ENCODE measurements at places on chromosomes 11 and 22.

DNA sequence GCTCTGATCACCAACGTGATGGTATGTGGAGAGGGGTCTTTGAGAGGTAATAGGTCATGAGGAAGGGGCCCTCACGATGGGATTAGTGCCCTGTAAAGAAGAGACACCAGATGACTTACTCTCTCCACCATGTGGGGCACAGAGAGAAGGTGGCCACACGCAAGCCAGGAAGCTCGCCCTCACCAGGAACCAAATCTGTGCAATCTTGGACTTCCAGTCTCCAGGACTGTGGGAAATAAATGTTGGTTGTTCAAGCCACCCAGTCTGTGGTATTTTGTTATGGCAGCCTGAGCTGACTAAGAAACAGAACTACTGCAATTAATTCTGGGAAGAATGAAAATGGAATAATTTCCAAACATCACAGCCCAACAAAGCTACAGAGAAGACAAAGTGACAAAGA lies 117.5 kb downstream of the SNX19 start:
- DNase-seq: no peak

DNA sequence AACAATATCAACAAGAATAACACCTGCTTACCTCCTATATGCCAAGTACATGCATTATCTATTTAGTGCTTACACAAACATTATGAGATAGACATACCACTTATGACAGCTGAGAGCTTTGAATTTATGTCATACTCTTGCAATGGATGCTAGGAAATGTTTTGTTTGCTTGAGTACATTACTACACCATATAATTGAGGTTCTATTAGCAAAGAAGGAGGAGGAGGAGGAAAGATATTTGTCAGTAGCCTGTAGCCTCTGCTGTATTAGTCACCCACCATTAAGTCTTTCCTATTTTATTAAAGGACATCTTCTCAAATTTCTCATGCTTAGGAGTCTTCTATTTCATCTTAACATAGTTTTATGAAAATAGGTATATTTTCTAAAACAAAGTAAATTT lies 6.4 kb downstream of the ANO5 start:
- DNase-seq: no peak

- DNase-seq: no peak
Observed at GRCh38 chr11:27466363-27466762, 6.2 kb downstream of the LGR4 start.

DNA sequence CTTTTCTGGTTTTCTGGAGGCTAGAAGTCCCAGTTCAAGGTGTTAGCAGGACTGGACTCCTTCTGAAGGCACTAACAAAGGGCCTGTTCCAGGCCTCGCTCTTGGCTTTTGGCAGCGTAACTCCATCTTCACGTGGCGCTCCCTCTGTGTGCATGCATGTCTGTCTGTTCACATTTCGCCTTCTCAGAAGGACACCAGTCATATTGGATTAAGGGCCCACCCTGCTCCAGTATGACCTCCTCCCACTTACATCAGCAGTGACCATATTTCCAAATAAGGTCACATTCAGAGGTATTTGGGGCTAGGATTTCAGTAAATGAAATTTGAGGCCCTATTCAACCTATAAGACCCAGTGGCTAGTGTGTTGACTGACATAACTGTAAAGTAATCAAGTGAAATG lies 20.0 kb downstream of the APLP2 start:
- no peak for DNase-seq

DNA sequence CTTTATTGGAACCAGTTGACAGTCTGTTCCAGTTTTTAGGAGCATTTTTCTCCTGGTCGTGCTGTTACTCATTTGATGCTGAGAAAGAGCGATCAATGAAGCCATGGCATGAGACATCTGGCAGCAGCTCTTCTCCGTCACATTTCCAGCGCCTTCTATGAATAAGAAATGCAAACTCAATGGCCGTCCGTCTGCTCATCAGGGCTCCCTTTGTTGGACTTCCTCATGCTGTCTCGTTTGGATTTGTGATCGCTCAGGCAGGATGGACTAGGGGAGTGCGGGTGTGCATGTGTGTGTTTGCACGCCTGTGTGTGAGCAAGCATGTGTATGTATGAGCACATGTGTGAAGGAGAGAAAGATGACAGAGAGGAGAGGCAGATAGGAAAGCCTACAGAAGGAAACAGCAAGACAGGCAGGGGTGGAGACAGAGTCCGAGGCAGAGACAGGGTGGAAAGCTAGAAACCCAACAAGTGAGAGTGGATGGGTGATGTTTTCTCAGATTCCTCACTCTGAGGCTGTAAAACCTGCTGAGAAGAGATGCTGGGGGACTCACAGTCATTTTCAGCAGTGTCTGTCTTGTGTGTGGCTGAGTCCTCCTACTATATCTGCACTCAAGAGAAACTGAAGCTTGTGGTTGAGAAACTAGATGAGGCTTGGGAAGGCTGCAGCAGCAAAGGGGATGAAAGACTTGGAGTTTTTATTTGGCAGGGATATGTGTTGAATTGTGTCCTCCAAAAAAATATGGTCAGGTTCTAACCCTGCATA lies 56.0 kb upstream of the CLMP start:
- DNase-seq: no peak

DNA sequence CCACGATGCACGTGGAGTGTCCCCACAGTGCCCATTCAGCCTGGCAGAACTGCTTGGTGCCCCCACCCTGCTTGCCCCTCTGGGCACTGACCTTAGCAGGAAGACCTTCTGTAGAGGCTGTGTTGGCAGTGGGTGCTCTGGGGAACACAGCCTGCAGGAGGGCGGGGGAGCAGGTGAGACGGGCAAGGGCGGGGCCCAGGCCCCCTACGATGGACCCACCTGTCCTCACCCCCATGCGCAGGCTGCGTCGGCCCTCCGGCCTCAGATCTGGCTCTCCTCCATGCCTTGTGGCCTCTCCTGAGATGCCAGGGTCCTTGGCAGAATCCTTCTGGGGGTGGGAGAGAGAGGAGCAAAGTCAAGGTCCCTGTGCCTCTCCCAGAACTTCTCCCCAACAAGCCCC lies 10.9 kb downstream of the CDC42BPG start:
- DNase-seq: no peak

DNA sequence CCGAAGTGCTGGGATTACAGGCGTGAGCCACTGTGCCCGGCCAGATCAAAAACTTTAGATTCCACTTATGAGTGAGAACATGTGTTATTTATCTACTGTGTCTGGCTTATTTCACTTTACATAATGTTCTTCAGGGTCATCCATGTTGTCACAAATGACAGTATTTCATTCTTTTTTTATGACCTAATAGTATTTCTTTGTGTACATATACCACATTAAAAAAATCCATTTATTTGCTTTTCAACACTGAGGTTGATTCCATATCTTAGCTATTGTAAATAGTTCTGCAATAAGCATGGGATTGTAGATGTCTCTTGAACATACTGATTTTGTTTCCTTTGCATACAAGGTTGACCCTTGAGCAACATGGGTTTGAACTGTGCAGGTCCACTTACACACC lies 13.2 kb upstream of the SCGB1D1 start:
- no peak for DNase-seq

GRCh38 chr11:131137046-131137445 lies 220.8 kb upstream of the SNX19 start:
- no peak for DNase-seq

- no peak for DNase-seq
Observed at GRCh38 chr11:98036810-98037209, 983.9 kb upstream of the CNTN5 start.

GRCh38 chr22:50213263-50213662 lies 12.5 kb downstream of the SELENOO start:
- no peak for DNase-seq

- DNase-seq: no peak
Observed at GRCh38 chr11:19701421-19701820, 11.2 kb upstream of the NAV2 start.

- no peak for DNase-seq
Observed at GRCh38 chr22:36486619-36487384, 5.4 kb upstream of the TXN2 start.

DNA sequence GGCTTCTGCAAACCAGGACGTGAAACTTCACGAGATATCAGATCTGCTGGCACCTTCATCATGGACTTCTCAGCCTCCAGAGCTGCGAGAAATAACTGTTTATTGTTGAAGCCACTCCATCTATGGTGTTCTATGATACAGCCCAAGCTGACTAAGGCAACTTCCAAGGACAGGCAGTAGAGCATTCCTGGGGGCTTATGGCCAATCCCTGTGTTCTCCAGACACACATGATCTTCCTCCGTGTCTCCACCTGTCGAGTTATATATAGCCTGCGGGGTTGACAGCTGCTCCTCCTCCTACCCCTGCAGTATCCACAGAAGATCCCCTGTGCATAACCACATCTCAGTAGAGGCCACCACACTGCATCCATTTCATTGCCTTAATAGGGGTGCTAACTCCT lies 11.0 kb downstream of the TP53AIP1 start:
- no peak for DNase-seq

Data from SK-N-MC (cell line).